Amniotic epithelial cell (primary cell): ENCODE measurements at places on chromosomes 3 and 15.

DNA sequence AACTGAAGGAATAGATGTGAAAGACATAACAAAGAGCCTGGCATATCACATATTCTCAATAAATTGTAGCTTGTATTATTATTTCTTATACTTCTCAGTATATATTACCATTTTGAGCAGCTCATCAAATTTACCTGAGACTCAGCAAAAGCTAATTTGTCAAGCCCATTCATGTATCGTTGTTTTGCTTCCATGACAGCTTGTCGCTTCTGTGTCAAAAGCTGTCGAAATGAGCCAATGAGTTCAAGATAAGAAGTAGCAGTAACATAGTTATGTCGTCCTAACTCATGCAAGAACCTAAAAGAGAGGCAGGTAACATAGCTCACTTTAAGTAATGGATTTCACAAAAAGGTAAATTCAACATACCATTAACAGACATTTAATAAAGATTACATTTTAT, 93.8 kb upstream of the ASB14 start:
- DNase-seq = no peak

GRCh38 chr3:127445581-127446343, 144.8 kb downstream of the TPRA1 start:
- no peak for DNase-seq

DNA sequence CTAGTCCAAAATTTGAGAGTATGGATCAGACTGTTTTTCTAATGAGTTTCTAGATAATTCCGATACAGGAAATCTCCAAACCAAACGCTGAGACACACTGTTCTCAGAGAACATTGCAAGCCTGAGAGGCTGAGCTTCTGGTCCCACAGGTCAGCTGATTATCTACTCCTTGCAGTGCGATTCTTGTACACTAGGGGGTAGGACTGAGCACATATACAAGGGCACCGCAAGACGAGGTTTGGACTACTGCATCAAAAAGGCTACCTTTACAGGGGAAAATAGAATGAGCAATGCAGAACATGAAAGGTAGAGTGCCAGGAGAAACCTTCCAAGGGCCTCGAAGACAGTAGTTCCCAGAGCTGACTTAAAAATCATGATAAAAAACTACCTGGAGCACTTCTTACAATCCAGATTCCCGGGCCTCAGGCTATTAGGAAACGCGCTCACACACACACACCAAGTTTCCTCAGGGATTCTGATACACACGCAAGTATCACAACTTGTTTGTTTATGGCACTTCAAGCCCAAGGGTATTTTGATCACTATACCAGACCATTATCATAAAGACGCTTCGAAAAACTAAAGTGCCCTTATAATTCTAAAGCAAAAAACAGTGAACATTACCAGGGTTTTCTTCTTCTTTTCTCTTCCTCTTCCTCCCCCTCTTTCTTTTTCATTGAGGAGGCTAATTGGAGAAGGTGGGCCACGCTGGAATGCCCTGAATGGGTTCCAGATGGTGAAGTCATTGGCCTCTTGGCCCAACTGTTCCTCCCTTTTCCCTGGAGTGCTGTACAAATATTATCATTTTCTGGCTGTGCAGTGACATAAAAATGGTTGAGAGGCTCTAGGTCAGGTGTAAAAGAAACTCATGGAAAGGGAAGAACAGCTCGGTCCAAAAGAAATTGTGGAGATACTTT, 61.8 kb downstream of the SLC12A8 start:
- DNase-seq = peak; percentile 39

DNA sequence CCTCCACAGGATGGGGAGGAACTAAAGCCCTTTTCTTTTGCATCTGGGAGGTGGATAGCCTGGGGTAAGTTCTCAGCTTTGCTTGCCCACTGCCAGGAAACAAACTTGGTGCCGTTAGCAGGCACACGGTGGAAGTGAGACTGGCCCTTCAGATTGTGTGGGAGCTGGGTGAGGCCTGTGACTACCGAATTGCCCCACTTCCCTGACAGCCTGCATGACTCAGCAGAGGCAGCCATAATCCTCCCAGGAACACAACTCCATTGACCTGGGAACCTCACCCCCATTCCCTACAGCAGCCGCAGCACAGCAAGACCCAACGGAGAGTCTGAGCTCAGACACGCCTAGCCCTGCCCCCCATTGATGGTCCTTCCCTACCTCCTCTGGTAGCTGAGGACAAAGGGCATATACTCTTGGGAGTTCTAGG, 282.6 kb downstream of the KLF13 start:
- no peak for DNase-seq

DNA sequence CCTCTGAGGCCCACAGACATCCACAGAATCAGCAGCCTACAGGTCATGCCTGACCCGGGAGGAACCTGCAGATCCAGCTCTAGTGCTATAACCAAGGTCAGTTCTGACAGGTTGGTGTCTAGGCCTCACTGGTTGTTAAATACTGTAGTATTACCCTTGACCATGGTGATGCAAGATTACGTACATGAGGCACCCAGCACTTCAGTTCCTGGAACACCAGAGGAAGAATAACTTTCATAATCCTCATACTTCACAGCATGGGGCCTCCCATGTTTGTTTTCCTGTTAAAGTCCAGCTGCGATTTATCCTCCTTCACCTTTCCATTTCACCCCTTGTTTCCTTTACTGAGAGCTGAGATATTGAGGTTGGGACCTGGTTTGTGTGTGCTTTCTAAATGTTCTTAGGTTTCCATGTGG, 34.4 kb upstream of the GLCE start:
- peak; percentile 95 for DNase-seq

DNA sequence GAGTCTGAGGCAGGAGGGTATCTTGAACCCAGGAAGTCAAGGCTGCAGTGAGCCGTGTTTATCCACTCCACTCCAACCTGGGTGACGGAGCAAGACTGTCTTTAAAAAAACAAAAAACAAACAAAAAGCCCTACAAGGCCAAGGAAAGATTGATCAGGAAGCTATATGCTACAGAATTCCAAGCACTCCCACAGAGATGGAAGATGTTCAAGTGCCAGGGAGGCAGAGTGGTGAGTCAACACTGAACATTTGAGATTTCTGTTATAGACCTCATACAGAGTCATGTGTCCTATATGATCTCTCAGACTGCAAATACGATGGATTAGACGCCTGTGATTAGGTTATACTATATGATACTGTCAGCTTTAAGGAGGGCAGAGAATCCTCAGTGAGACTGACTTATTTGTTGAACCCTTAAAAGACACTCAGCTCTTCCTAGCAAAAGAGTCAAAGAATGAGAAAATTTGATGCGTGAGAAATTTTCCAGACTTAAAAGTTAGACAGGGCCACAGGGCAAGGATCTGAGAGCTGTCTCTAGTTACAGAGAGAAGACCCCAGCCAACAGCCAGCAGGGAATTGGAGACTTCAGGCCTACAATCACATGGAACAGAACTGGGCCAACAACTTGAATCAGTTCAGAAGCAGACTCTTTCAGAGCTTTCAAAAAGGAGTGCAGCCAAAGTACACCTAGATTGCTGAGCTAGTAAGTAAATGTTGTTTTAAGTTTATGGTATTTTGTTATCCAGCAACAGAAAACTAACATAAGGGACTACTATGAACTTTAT, 107.6 kb downstream of the PIK3CB start:
- peak; percentile 18 for DNase-seq

GRCh38 chr15:35098737-35099136, 13.6 kb upstream of the NANOGP8 start:
- DNase-seq = no peak

DNA sequence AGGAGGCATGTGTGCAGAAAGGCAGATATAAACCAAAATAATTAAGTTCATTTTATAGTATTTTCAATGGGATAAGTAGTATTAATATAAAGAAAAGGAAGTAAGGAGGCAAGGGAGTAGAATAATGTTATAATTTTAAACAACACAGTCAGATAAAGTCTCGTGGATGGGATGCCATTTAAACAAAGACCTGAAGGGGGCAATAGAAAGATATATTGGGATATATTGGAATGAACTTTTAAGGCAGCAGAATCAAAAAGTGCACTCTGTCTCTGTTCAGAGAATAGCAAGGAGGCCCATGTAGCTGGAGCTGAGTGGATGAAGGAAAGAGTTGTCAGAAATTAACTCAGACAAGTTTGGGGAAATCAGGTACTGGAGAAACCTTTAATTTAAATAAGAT, 158.7 kb downstream of the CGGBP1 start:
- DNase-seq = no peak

- DNase-seq = no peak
Observed at GRCh38 chr3:129507181-129507831, 21.1 kb upstream of the RHO start.

GRCh38 chr3:120796976-120797375, 54.4 kb downstream of the GTF2E1 start:
- DNase-seq = no peak

GRCh38 chr3:151142929-151143328, 57.5 kb downstream of the MED12L start:
- no peak for DNase-seq

DNA sequence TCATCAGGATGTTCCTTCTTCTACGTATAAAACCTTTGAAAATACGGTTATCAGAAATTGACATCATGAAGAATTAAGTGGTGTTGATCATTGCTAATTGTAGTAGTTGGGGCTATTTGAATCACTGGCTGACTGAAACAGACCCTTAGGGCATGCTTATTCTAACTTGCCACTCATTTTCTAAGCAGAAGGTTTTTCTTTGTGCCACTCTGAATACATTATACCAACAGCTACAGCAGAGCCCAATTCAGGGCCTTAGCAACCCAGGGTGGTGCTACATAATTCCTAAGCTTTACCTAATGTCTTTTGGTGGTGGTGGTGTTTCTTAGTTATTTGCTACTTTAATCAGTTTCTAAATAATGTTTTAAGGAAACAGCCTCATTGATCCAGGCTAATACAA, 524.2 kb downstream of the NLGN1 start:
- no peak for DNase-seq

GRCh38 chr3:112685420-112685819, 44.5 kb upstream of the CCDC80 start:
- DNase-seq = peak; percentile 57

- DNase-seq = no peak
Observed at GRCh38 chr15:35379972-35380371, 166.0 kb downstream of the DPH6 start.

GRCh38 chr3:100516838-100517237, 24.4 kb downstream of the TMEM45A start:
- DNase-seq = peak; percentile 73

DNA sequence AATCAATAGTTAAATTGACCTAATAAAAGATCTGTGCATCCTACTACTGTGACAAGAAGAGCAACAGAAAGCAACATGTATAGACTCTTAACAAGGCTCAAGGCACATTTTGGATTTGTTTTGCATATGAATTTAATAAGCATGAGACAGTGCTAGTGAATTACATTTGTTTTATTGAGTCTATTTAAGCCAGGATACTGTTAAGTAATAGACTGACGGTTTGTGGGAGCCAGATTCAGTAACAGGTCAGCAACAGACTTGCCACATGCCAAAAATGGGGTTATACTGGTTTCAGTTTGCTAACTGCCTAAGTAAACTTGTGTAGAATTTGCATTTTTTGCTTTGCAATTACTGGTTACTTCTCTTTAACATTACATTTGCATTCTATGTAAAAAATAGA, 54.0 kb downstream of the MBNL1 start:
- peak; percentile 17 for DNase-seq

DNA sequence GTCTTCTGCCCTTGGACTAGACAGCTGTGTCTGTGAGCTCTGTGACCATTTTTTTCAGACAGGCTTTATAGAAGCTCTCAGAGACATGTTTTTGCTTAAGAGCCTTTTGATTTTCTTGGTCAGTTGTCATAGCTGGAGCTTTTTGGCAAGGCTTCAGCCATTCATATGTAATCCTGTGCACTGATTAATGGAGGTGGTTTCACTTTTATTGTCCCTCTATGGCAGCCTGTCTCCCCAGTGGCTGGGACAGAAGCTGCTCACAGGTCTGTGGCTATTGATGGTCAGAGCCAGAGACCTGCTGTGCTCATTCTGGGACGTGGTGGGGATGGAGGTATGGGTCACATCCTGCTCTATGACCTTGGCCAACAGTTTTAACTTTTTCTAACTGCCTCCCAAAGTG, 226.6 kb upstream of the LRRFIP2 start:
- DNase-seq = no peak

DNA sequence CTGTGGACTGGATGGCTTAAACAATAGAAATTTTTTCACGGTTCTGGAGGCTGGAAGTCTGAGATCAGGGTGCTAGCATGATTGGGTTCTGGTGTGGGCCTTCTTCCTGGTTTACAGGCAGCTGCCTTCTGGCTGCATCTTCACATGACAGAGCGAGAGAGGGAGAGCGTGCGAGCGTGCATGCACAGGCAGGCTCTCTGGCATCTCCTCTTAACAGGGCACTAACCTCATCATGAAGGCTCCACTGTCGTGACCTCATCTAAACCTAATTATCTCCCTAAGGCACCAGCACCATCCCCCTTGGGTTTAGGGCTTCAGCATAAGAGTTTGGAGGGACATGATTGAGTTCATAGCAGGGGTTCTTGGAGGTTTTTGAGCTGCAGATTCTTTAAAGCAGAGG, 292.0 kb upstream of the C2CD4B start:
- no peak for DNase-seq

DNA sequence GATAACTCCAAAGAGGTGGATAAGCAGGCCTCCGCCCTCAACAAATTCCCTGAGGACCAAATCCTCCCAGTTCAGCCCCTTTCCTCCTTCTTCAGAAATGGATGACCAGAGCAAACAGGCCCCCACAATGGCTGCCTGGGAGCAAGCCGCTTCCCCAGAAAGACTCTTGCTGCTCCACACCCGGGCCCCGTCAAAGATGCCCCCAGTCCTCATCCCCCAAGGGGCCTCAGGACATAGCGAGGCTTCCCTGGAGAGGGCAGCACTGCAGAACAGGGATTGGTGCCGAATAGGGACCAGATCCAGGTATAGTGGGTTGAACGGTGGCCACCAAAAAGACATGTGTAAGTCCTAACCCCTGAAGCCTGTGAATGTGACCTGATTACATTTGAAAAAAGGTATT, 502.3 kb downstream of the SHQ1 start:
- DNase-seq = no peak

DNA sequence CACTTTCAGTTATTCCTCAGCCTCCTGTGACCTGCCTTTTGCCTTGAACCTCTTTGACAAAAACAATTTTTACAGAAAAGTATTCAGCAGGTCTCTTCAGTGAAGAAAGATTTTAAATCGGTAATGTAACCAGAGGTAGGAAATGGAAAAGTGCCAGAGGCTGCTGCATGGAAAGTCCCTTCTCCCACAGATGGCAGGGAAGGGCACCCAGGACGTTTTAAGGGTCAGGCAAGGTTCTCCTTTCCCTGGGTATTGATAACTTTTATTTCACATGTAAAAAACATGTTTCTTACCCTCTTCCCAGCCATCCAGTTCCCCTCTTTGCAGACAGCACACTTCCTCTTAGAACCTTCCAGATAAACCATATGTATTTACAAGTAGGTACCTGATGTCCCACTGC, 185.6 kb downstream of the OR4M2 start:
- no peak for DNase-seq

- no peak for DNase-seq
Observed at GRCh38 chr15:79831604-79832003, 65.2 kb downstream of the MTHFS start.

GRCh38 chr3:170725285-170725731, 139.4 kb upstream of the SLC7A14 start:
- peak; percentile 82 for DNase-seq

DNA sequence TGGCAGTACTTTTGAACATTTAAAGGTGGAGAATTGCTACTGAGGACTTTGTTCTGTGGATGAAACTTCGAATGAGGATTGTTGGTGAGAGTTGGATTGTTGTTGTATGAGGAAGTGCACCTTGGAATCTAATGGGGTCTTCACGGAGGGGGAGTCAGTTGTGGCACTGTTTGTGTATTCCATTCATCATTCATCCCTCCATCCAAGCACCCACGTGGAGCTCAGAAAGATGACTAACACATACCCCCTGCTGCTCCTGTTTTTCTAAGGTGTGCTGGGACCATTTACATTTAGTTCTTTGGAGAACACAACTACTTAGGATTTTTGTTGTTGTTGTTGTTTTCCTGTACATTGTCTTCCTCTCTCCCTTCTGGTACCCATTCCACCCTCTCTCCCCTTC, 122.6 kb downstream of the IGF1R start:
- no peak for DNase-seq
